ENCODE measurements at places on chromosomes 16 and 17. TPM values are rescaled to one million over a fixed set of nuclear protein-coding genes. Genes with fewer than 3 reads are reported as not detected.

Gene HSPB9
- not detected for total RNA-seq

Gene RMI2
- total RNA-seq: 9.0 TPM

Gene ACE
- total RNA-seq: 0.39 TPM

Gene RNF227
- 3.1 TPM for total RNA-seq

Gene TNFRSF13B
- not detected for total RNA-seq

Gene C1QTNF1
- 3.1 TPM for total RNA-seq

Gene TK1
- total RNA-seq: 169 TPM

Gene CDYL2
- total RNA-seq: 0.22 TPM

Gene ENO3
- 8.2 TPM for total RNA-seq

Gene ABR
- total RNA-seq: 67.2 TPM

Gene TBC1D3
- total RNA-seq: not detected

Gene MRPL10
- total RNA-seq: 42.5 TPM

Gene CALB2
- total RNA-seq: not detected

Gene ABAT
- total RNA-seq: 16.9 TPM

Gene PRSS33
- not detected for total RNA-seq

Gene ZDHHC1
- 9.4 TPM for total RNA-seq

Gene SMARCD2
- 150 TPM for total RNA-seq

Gene CCT6B
- 3.1 TPM for total RNA-seq

Gene OR1F1
- total RNA-seq: not detected

Gene CHMP6
- total RNA-seq: 24.7 TPM

Gene SMIM5
- total RNA-seq: 5.1 TPM

Gene TMEM235
- not detected for total RNA-seq

Gene KRTAP9-8
- not detected for total RNA-seq

Gene ZP2
- total RNA-seq: not detected

Gene NPIPA3
- 0.79 TPM for total RNA-seq

Gene RUNDC3A
- not detected for total RNA-seq

Gene MT1H
- not detected for total RNA-seq

Gene PRR15L
- total RNA-seq: not detected

Gene LUC7L
- total RNA-seq: 52.6 TPM

Gene KRT40
- not detected for total RNA-seq

Gene HSF5
- total RNA-seq: 0.11 TPM

Gene CCL1
- not detected for total RNA-seq

Gene FAM234A
- total RNA-seq: 67.1 TPM

Gene ALOX15B
- 0.11 TPM for total RNA-seq

Gene CDH8
- not detected for total RNA-seq

Gene CETP
- total RNA-seq: not detected

Gene PTX4
- total RNA-seq: not detected

Gene KRTAP1-1
- not detected for total RNA-seq

Gene EME2
- 14.1 TPM for total RNA-seq

Gene KRT32
- not detected for total RNA-seq

Gene CHST6
- total RNA-seq: 0.79 TPM

Gene TP53TG3
- not detected for total RNA-seq

Gene SUPT4H1
- total RNA-seq: 40.0 TPM
